Mesendoderm (in vitro differentiated cells): ENCODE measurements at places on chromosomes 2 and 18.

DNA sequence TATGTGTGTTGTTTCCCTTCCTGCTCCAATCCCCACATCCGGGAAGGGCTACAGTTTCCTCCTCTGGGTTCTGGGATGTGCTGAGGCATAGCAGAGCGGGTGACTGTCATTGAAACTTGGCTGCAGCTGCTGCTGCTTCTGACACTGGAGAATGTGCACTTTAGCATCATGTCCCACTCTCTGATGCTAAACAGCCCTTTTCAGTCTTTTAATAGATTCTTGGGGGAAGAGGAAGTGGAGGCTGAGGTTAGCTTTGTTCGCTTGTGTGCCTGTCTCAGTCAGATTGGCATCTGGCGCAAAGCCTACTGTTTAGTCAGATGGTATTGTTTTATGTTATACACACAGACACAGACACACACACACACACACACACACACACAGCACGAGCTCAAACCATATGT is 136.5 kb upstream of the RND3 start:
- no peak overlapping the region for H3K4me3 ChIP-seq
- H3K27ac ChIP-seq: no peak overlapping the region
- no peak for DNase-seq
- H3K36me3 ChIP-seq: no peaks in the 10 kb centered on the region

DNA sequence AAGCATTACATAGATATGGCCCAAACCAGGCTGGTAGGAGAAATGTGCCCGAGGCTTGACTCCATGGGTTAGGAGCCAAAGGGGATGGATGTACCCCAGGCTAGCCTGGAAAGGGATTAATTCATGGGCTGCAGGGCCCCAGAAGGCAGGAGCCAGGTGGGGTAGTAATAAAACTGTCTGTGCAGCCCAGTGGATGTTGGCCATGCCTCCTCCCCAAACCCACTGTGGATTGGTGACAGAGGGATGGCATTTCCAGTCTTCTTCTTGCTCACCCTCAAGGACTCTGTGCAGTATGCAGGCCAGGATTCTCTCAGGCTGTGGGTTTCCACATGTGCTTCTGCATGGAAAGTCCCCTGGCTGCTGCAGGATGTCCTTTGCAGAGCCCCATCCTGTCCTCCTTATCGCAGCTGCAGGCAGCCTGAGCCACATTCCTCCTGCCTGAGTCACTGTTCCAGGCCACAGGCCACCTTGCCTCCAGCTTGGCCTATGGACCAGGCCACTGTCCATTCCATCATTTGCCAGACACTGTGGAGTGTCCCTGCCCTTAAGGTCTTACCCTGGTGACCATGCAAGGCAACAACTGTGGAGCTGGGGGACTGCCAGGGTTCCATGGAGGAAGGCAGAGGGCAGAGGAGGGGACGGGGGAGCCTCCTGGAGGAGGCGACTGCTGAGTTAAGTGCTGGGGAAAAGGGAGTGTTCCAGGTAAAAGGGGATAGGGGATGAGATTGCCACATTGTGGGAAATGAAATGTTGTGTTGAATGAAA is 38.9 kb downstream of the INO80C start:
- no peaks in the 10 kb centered on the region for H3K27me3 ChIP-seq
- H3K27ac ChIP-seq: no peak overlapping the region
- H3K4me3 ChIP-seq: no peak overlapping the region
- no peaks in the 10 kb centered on the region for H3K36me3 ChIP-seq
- peaks cover 3% of the 10 kb centered on the region for H3K4me1 ChIP-seq

DNA sequence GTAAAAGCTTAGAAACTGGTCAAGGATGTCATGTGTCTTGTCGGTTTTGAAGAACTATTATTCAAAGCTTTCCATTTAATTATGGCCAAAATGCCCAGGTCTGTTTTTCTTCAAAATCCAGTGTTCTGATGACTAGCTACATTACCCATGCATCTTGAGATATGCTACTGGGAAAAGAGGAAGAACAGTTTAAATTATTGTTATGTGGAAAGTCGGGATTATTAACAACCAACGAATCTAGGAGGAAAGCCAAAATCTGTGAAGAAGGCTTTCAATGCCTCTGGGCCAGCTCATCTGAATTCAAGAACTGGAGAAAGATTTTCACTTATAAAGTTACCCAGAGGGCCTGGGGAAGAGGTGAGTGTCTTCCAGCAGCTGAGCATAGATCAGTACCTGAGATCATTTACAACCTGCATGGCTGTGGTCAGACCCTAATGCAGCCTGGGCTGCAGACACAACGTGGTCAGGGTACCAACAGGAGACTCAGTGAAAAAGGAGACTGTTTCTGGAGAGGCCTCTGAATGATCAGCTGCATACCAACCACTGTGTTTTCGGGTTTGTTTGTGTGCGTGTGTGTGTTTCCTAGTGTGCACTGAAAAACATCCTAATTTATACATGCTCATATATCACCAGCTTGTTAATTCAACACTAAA is 308.5 kb downstream of the NRXN1 start:
- no peak overlapping the region for H3K4me3 ChIP-seq
- no peak for DNase-seq
- H3K27me3 ChIP-seq: no peaks in the 10 kb centered on the region
- H3K4me1 ChIP-seq: peaks cover 4% of the 10 kb centered on the region

GRCh38 chr2:32627441-32627813 is 423 bp upstream of the TTC27 start:
- H3K4me1 ChIP-seq: no peaks in the 10 kb centered on the region
- DNase-seq: peak; percentile 73
- H3K36me3 ChIP-seq: no peaks in the 10 kb centered on the region
- H3K27ac ChIP-seq: no peak overlapping the region

DNA sequence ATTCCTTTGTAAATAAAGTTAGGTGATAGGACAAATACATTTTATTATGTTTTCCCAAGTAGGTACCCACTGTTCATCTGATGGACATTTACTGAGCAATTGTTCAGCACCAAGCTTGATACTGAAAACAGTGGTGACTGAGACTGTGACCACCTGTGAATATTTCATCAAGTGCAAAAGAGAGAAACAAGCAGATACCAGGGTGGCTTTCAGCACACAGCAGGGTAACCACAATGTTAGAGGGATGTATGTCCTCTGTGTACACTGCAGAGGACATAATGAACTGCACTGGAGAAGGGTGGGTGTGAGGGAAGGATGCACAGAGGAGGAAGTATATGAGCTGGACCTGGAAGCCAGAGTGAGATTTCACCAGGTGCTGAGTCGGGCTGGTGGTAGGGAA is 411.8 kb downstream of the RAD51AP2 start:
- H3K27me3 ChIP-seq: no peaks in the 10 kb centered on the region
- no peak overlapping the region for H3K4me3 ChIP-seq
- no peaks in the 10 kb centered on the region for H3K36me3 ChIP-seq
- no peaks in the 10 kb centered on the region for H3K4me1 ChIP-seq
- no peak for DNase-seq
